ENCODE measurements at places on chromosomes 5 and 9.

GRCh38 chr9:20242510-20243189, 379.6 kb downstream of the MLLT3 start:
- DNase-seq, result no peak

- no peak for DNase-seq
These were observed 566.4 kb downstream of the RAB3C start for GRCh38 chr5:59149271-59149670.

- DNase-seq, result no peak
These were observed 24.1 kb upstream of the TRAF1 start for GRCh38 chr9:120950421-120951388.

DNA sequence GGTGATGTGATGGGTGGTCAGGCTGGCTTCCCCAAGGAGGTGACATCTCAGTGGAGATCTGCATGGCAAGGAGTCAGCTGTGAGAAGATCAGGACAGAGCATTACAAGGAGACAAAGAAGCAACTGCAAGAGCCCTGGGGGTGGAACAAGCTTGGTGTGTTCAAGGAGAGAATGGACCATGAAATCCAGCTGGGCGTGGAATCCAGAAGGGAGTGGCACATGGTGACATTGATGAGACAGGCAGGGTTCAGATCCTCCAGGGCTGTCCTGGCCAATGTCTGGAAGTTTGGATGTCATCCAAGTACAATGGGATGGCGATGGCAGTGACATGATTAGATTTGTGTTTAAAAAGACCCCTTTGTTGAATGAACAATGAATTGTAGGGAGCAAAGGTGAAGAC, 175.6 kb downstream of the MACROH2A1 start:
- DNase-seq, result no peak

- no peak for DNase-seq
These were observed 131.6 kb downstream of the PARP8 start for GRCh38 chr5:50798002-50798401.

- DNase-seq, result no peak
These were observed 113.9 kb upstream of the BRINP1 start for GRCh38 chr9:119483153-119483552.

All from iPS DF 19.7 (cell line).